GM12878 (cell line): ENCODE measurements at places on chromosomes 7 and 10. TPM values are rescaled to one million over a fixed set of nuclear protein-coding genes. Genes with fewer than 3 reads are reported as not detected.

Gene OR2A1
- total RNA-seq: not detected in 2 replicates

DNA sequence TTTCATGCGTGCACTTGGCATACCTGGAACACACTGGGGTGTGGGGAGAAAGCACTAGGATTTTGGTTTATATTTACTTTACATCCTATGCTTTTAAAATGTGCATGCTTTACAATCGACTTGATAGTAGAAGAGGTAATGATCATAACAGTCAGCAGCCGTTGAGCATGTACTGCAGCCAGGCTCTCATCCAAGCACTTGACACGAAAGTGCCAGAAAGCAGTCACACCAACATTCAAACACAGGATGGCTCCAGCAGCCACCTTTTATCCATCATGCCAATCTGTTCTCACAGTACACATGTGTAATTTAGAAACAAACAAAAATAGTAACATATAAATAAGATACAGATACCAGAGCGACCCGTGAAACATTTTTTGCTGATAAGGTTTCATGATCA is 1.2 kb upstream of the FAM241B start:
- no peak for DNase-seq

GRCh38 chr10:132827423-132827789 is 41.5 kb upstream of the NKX6-2 start:
- DNase-seq: no peak

GRCh38 chr7:15972862-15973275 is 286.4 kb upstream of the MEOX2 start:
- no peak for DNase-seq

Gene MEST
- total RNA-seq: 8.2 and 10.1 TPM in 2 replicates

Gene IFIT3
- 38.9 and 44.4 TPM in 2 replicates for total RNA-seq

GRCh38 chr10:2294739-2295138 is 557.4 kb upstream of the ADARB2 start:
- no peak for DNase-seq

GRCh38 chr10:133309100-133309719 is 496 bp downstream of the ZNF511 start:
- peak; percentile 39 for DNase-seq

Gene IFIT1B
- not detected in 2 replicates for total RNA-seq

DNA sequence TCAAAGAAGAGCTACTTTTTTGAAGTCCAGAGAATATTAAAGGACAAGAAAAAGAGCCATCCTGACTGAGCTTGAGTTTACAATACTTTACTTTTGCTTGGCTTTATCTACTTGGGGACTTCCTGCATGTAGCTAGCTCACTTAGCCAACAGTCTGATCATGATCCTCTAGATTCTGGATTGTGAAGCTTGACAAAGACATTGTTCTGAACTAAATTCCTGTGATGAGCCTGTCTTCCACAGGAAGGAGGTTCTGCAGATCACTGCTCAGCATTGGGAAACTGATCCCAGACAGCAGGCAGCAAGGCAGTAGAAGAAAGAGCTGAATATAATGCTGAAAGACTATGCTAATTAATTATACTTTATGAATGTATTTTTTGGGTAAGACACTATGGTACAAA is 296.4 kb downstream of the DGKB start:
- no peak for DNase-seq

DNA sequence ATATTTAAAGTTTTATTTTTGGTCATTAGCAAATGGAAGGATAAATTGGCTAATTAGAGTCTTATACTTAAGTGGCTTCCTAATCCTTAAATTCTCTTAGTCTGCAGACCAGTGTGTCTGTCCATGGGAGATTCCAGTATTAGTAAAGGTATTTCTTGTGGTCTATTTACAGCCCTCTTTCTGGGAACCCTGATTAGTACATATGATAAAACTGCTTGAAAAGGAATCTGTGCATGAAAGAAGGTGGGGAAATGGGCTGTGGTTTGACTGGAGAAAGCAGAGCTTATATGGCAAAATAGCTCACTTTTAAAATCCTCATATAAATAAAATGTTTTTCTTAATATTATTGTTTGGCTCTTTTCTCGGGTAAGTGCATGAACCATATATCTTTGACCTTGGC is 124.5 kb upstream of the RHOBTB1 start:
- DNase-seq: no peak

Gene UCN3
- not detected in 2 replicates for total RNA-seq

GRCh38 chr10:73858750-73859427 is 15.5 kb downstream of the CAMK2G start:
- DNase-seq: no peak

- DNase-seq: no peak
Measured at GRCh38 chr7:77940647-77941046, 142.1 kb downstream of the PHTF2 start.

DNA sequence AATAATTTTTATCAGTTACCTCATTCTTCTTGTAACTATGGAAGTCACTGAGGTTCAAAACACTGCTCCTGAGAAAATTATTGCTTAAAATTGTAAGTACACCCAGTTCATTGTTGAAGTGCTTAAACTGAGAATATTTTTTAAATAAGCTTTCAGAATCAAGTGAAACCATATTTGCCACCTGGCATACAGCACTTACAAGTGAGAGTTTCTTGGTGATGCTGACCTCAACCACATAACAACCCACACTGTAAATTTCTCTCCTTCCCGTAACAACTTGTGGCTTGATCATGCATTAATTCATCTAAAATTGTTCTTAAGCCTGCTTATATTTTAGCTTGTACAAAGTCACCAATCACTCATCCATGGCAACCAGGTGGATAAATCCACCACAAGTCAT is 34.0 kb downstream of the IMMP2L start:
- peak; percentile 44 for DNase-seq

Gene C7orf57
- total RNA-seq: not detected in 2 replicates

Gene SVIL
- total RNA-seq: 1.5 and 1.9 TPM in 2 replicates

GRCh38 chr7:2247141-2247995 is 5.3 kb downstream of the NUDT1 start:
- no peak for DNase-seq

DNA sequence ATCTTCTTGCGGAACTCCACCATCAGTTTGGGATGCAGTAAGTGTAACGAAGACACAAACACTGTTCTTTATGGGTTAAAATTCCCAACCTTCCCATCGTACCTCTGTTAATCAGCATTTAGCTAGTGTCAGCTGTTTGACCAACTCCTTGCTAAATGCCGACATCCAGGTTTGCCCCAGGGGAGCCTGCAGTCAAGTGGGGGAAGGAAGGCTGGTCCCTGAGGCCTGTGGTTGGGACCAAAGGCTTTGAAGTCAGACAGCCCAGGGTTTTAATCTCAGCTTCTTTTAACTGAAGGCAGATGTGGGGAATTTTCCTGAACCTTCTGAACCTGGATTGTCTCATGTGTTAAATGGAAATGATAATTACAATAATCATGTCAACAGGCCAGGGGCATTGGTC is 443.7 kb downstream of the GLRX3 start:
- no peak for DNase-seq

DNA sequence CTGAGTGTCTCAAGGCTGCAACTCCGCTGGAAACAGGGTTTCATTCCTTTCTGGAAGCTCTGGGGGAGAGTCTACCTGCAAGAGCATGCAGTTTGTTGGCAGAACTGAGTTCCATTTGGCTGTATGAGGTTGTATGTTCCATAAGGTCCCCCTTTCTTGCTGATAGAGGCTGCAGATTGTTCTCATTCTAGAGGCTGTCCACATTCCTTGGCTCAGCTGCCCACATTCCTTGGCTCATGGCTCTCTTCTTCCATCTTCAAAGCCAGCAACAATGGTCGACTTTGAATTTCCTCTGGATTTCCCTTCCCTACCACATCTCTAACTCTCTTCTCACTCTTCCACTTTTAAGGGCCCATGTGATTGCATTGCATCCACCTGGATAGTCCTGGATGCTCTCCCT is 147.3 kb upstream of the CDCA7L start:
- no peak for DNase-seq

- no peak for DNase-seq
Measured at GRCh38 chr7:15853832-15854470, 167.5 kb upstream of the MEOX2 start.

Gene NXPH1
- total RNA-seq: not detected in 2 replicates

DNA sequence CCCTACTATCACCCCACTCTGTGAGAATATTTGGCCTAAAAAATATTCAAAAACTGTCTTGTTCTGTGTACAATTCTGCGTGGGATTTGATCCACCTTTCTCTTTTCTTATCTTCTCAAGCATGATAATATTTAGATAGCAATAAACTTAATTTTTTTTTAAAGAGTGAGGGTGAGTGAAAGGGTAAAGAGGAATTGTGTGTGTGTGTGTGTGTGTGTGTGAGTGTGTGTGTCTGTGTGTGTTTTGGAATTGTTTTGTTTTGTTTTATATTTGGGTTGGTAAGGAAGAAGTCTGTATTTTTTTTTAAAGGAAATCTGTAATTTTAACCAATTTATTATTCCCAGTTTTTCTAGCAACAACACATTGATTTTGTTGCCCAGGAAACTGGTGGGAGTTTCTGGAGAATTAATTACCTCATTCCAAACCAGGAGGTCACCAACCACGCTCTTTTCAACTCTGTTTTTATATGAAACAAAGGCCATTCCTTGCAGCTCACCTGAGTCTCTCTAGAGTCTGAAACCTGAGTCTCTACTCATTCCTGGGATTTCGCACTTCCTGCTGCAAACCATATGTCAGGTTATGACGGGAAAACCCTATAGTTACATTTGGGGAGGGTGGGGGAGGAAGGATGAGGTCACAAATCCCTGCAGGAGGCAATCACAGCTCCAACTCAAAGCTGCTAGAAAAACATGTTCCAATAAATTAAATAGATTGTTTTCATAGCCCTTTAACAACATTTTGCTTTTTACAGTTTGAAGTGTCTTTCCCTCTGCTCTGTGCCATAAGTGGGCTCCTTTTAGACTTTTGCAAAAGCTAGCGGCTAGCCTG is 38.1 kb upstream of the XPNPEP1 start:
- DNase-seq: no peak

- DNase-seq: peak; percentile 40
Measured at GRCh38 chr10:100730725-100731406, 14.5 kb upstream of the PAX2 start.

- no peak for DNase-seq
Measured at GRCh38 chr7:155652156-155653114, 8.0 kb downstream of the RBM33 start.

Gene BUB3
- 252 and 260 TPM in 2 replicates for total RNA-seq

DNA sequence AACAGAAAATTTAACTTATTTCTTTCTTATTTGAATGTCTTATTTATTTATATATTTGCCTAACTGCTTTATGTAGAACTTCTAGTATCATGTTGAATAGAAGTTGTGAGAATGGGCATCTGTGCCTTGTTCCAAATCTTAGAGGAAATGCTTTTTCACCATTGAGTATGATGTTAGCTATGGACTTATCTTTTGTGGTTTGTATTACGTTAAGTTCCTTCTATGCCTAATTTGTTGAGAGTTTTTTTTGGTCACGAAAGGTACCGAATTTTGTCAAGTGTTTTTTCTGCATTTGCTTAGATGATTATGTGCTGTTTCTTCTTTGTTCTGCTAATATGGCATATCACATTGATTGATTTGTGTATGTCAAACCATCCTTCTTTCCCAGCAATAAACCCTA is 161.0 kb upstream of the TRIM24 start:
- DNase-seq: no peak

DNA sequence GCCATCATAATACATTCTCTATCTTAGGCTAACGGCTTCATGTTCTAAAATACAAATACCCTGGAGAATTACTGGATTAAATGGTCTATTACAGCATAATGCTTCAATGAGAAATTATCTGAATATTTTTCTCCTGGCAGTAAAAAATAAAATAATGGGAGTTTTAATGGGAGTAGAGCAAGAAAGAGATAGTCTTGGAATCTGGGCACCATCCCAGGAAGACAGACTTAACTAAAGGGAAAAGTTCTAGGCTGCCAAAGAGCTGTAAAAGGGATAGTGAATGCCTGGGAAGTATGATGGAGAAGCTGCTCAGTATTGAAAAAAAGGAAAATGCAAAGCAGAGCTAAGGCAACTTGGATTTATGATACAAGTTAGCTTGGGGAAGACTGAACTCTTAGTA is 12.1 kb upstream of the SYPL1 start:
- no peak for DNase-seq

DNA sequence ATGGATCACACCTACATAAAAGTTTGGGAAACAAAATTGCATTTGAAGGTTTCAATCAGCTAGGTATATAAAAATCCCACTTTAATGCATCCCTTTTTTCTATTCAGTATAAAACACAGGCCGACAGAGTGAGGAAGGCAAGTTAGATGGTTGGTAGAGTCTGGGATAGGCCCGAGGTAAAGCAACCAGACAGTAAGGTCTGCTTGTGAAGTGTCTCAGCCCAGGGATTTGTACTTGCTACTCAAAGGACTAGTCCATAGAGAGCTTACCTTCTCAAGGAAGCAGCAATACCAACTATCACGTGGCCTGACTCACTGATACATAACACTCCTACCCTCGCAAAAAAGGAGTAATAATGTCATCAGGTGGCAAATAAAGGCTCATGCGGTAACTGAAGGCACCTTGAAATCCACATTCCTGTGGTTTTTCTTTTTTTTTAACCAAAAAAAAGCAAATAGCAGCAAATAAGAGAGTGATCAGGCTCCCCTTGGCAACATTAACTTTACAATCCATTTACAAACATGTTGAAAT is 56.2 kb upstream of the ATP6V0A4 start:
- no peak for DNase-seq

Gene AQP1
- 0.64 and 0.72 TPM in 2 replicates for total RNA-seq

Gene CNTNAP2
- total RNA-seq: 0.08 TPM in 2 replicates

GRCh38 chr7:8197994-8198698 is 63.8 kb downstream of the ICA1 start:
- no peak for DNase-seq

DNA sequence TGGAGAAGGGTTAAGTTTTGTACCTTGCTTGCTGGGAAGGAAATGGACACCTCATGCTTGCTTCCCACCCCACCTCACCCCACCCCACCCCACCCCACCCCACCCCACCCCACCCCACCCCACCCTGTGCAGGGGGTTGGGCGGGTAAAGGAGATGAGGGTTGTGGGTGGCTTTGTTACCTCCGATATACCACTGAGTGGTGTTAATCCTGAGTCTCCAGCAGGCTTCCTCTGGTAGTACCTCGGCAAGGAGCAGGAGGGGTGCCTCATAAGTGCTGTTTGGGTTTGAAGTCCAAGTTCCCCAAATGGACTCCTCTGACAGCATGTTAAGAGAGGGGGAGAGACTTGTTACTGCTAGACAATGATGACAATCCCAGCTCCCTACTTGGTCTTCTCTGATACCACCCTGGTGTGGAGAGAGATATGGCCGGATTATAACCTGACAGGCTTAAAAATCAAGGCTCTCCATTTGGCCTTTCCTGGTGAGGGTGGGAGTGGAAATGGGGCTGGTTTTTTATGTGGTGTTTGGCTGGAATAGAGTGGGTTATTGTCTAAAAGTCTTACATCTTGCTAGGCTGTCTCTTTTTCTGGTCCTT is 11.7 kb downstream of the SAMD8 start:
- DNase-seq: no peak
